ENCODE measurements at places on chromosomes 7 and 10.

GRCh38 chr7:126001349-126001748, 1071.7 kb upstream of the POT1 start:
- DNase-seq: no peak

- DNase-seq: no peak
These were observed 99.6 kb downstream of the ZMYND11 start for GRCh38 chr10:234708-235406.

DNA sequence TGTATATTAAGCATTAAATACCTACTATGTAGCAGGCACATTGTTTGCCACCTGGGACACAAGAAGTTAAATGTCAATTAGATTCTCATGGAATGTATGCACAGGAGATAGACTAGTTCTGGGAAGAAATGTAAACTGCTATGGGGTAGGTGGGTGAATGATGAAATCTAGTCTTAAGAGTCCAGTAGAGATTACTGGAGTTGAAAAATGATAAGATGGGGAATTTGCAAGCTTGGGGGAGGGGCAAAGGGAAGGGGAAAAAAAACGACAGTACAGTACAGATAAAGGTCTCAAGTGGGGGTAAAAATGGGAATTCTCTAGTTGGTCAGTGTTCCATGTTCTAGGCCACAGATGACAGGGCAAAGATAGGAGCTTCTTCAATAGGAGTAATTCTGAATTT, 94.4 kb downstream of the ATE1 start:
- no peak for DNase-seq

DNA sequence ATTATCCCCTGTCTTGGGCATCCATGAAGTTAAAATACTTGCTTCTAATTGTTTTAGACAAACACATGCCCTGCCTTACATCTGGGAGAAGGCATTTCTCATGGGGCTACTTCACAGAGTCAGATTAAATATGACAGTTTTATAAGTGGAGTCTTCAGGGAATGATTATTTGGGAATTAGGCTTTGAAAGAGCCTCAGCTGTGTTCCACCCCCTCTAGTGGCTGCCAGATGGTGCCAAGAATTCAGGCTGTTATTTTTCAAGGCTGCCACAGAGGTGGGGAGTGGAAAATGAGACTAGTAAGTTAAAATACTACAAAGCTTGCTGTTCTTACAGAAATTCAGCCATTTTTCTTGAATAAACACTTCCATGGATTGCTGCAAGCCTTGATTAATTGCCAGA, 45.8 kb upstream of the DNAH11 start:
- no peak for DNase-seq

- DNase-seq: no peak
These were observed 77.2 kb upstream of the PTPRZ1 start for GRCh38 chr7:121795736-121796135.

GRCh38 chr7:24587853-24588252, 14.6 kb downstream of the PALS2 start:
- peak; percentile 29 for DNase-seq

DNA sequence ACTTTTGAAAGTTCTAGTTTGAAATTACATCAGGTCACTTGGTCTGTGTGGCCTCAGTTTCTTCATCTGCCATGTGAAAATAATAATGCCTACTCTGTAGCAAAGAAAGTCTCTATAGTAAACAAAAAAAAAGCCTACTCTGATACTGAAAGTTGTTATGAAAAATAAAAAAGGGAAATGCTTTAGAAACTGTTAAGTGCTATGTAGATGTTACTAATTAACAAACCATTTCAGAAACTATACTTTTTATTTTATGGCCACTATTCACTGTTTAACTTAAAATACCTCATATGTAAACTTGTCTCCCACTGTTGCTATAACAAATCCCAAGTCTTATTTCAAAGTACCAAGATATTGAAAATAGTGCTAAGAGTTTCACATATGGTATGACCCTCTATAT, 50.6 kb downstream of the CFTR start:
- no peak for DNase-seq

DNA sequence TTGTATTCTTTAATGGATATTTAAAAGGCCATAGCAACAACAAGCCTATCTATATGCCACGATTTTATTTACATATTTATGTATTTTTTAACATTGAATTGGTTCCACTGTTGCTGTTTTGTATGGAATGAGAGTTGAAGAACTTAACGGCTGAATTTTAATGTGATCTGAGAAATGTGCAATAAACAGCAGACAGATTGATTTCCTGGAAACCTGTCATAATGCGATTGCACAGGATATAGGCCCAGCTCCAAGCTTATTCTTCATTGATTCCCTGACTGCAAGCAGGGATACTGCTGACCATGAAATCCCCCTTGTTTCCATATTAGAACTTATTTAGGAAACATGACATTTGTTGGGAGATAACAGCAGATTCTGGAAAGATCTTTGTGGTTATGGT, 195.6 kb downstream of the KCND2 start:
- DNase-seq: no peak

DNA sequence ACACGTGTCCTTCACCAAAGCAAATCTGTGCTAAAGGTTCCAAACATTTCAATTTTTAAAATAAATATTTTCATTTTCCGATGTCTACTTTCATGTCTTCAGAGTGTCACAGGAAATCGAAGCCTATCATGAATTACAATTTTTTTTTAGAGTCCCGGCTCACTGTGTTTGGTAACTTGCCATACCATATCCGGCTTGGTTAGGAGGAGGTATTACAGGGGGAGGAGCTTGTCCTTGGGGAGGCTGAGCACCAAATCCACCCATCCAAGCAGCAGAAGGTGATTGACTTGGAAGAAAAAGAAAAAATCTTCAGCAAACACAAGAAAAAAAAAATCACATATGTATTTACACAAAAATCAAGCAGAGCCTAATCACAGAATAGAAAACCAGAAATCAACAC, 21.3 kb downstream of the TIAL1 start:
- DNase-seq: no peak

DNA sequence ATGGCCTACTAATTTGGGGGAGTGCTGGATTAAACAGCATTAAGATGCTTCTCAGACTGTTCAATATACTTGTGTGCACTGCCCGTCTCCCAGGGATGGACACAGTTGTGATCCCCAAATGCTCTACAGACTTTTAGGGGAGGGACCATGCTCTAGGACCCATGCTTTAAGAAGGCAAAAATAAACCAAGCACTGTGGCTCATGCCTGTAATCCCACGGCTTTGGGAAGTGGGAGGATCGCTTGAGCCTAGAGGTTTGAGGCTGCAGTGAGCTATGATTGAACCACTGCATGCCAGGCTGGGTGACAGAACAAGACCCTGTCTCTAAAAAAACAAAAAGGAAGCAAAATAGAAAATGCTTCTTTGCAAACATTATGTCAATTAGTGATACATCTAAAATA, 102.6 kb downstream of the VOPP1 start:
- no peak for DNase-seq

DNA sequence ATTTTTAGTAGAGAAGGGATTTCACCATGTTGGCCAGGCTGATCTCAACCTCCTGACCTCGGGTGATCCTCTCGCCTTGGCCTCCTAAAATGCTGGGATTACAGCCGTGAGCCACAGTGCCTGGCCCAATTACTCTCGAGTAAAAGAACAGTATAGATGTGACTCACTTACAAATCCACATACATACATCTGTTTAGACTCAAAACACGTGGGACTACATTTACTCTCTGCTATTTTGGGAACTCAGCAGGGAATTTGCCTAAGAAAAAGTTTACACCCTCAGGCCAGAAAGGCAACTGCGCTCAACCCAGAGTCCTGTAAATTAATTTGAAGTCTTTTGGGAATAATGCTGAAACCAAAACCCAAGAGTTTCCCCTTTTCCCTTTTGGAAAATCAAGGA, 289.7 kb downstream of the KLF6 start:
- DNase-seq: no peak

GRCh38 chr10:89887830-89888229, 186.4 kb downstream of the KIF20B start:
- no peak for DNase-seq

- DNase-seq: no peak
These were observed 3.7 kb upstream of the HOXA7 start for GRCh38 chr7:27160145-27160545.

GRCh38 chr10:119725517-119725827, 378 bp upstream of the INPP5F start:
- DNase-seq: no peak

GRCh38 chr7:28192786-28193585, 12.4 kb upstream of the JAZF1 start:
- DNase-seq: no peak

GRCh38 chr10:57145548-57145947, 784.5 kb upstream of the ZWINT start:
- no peak for DNase-seq

DNA sequence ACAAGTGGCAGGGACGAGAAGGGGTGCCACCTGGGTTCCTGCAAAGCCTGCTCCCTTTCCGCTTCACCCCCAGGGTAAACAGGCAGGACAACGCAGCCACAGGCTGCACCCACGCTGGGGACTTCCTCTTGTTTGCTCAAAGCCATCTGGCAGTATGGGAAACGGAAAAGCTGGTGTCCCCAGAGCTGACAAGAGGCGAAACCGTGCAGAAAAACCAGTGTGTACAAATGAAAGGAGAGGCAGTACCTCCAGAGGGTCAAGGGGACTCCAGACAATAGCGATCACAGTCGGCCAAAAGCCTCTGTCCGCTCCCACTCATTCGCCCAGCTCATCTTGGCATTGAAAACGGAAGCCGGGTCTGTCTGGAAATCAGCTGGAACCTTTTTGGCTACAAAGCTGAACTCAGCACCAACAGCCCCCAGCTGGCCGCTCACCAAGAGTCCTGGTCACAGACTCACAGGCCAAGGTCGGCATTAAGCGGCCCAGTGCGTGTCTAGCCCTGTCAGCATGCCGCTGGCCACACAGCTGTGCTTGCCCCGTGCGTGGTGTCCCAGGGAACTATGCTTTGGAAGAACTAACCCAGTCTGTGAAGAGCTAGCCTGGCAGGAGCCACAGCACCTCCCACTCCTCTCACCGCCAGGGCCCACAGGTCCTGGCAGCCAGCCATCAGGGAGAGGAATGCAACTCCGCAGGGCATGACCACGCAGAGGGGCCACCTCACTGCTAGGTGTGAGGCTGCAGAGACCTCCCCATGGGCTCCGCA, 10.4 kb downstream of the TNS3 start:
- DNase-seq: no peak

- DNase-seq: no peak
These were observed 46.8 kb upstream of the SLC29A3 start for GRCh38 chr10:71272056-71272771.

DNA sequence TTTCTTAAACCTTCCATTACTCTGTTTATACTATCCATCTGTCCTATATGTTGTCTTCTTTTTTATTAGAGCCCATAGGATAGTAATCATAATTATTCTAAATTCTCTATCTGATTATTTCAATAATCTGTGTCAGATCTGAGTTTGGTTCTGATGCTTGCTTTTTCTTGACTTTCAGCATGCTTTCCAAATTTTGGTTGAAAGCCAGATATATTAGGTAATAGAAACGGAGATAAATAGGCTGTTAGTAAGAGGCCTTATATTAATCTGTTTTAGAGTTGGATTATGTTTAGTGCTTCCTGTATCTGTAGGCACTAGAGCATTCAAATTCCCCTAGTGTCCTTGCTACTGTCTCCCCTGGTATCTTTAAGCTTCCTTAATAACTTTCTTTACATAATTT, 939.9 kb upstream of the GHITM start:
- no peak for DNase-seq

DNA sequence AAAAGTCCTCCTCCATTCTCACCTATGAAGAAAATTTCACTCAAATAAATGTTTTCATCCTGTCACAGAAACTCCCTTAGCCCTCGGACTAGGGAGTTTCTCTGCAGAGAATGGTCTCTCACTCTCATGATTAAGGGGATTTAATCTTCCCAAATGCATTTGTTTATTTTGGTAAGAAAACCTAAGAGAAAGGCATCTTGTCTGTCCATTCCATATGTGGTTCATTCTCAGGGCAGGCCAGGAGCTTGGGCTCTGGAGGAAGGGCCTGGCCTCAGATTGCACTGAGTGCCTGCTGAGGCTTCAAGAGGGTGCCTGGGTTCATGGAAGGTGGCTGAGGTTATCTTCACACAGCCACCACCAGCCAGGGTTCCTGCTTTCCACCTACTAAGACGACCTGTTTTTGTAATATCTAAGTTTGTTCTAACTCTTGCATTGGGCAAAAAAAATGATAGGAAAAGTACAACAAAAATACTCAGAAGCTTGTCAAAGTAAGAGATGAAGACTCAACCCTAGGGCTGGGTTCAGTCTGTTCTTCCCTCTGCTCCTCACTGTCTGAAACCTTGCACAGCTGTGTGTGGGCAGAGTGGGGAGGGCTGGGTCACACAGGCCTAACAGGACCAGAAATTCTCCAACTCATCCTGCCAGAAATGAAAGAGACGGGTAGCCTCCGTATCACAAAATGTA, 186.7 kb downstream of the CXCL12 start:
- no peak for DNase-seq

DNA sequence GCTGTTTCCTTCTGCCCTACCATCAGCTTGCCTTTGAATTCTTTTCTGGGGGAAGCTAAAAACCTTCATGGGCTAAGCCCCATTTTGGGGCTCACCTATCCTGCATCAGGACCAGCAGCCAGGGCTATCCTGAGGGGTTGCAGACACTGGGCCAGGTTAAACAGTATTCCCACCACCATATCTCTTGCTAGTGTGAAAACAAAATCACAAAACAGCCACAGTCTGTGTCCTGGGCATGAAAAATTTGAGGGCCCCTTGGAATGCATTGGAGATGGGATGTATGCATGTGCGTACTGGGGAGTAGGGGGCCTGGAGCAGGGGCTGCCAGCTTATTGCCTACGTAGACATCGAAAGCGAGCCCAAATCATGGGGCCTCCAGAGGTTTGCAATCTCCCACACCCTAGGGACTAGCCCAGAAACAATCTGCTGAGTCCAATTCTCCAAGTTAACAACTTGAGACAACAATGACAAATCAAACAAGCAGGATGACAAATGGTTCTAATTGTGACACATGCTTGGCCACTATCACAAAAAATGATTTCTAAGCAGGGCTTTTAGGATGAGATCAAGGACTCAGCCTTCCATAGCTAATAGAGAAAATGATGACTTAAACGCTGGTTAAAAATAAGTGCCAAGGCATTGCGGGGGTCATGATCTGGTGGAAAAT, 557.1 kb downstream of the KCNMA1 start:
- no peak for DNase-seq

DNA sequence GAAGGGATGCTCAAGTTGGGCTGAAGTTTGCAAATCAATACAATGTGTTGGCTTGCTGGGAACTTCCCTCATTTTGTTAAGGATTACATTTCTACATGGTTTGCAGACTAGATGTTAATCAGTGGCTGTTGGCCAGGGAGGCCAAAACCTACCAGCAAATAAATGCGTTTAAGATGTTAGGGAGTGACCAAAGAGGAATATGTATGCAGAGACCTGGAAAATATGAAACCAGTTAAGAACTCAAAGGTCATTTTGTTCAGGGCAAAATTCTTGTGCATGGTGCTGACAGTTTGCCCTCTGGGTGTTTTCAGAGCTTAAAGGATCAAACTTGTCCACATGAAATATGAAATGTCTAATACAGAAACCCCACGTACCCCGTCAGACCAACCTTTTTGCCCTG, 30.3 kb downstream of the GATA3 start:
- no peak for DNase-seq
